ENCODE measurements at places on chromosomes 2 and 18.
A peak's percentile ranks its signal among the peaks of the same experiment; 100 is the strongest.

- DNase-seq: no peak
Measured at GRCh38 chr2:219010162-219010756, 17.0 kb upstream of the CRYBA2 start.

- DNase-seq: no peak
Measured at GRCh38 chr2:49770919-49771318, 616.6 kb upstream of the FSHR start.

GRCh38 chr18:5918205-5918858 lies 23.0 kb upstream of the TMEM200C start:
- no peak for DNase-seq

DNA sequence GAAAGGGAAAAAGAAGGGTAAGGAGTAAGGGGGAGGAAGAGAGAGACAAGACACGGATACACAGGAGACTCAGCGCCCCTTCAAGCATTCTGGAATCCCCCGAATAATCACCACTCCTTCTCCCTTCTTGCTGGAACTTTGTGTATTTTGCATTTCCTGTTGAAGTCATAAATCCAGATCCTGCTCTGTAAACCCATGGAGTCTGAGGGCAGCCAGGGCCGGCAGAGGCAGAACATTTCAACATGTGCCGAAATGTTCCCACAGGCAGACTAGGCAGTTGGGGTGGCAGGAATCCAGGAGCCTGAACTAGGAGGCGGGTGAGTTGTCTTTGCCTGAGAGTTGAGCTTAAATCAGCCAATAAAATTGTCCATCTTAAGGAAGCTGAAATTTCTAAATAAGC lies 193.1 kb downstream of the SH3RF3 start:
- no peak for DNase-seq

DNA sequence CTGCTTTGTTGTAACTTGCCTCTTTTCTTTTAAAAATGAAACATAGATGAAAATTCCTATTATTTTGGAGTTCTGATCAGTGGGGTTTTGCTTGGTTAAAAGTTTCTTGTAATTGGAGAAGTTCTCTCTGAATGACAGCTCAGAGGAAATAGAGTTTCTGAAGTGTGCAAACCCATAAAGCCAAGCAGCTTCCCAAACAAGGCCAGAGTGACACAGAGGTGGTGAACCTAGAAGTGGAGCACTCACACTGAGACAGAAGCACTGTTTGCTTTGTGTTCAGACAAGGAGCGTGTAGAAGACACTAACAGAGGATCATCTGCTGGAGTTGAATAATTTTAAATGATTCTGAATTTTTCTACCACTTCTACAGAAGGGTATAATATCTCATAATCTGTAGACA lies 49.2 kb downstream of the FBXO48 start:
- DNase-seq: no peak

DNA sequence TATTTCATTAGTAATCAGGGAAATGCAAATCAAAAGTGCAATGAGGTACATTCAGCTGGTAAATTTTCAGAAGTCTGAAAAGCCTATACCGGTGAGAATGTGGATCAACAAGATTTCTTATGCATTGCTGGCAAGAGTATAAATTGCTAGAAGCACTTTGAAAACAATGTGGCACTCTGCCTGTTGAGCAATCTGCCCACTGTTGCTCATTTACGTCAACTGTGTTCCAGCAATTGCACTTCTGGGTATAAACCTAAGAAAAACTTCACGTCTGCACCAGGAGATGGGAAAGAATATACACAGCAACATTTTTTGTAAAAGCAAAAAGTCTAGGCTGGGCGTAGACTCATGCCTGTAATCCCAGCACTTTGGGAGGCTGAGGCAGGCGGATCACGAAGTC lies 40.8 kb downstream of the MTERF4 start:
- no peak for DNase-seq

DNA sequence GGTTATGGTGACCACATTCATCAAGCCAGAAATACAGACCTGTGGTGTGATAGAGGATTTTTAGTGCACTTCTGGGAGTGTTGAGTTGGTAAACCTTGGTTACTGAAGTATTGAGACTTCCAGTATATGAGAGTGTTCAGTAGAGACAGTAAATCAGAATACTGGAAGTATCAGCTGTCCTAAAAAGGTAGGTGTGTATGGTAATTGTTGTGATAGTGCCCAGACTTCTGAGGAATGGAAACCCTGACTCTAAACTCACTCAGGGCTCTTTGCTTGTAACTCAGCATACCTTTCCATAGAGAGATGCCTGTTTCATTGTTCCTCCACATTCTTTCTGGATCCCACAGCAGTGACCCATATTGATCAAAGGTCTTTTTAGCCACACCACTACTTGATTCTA lies 217.1 kb downstream of the SETBP1 start:
- no peak for DNase-seq

DNA sequence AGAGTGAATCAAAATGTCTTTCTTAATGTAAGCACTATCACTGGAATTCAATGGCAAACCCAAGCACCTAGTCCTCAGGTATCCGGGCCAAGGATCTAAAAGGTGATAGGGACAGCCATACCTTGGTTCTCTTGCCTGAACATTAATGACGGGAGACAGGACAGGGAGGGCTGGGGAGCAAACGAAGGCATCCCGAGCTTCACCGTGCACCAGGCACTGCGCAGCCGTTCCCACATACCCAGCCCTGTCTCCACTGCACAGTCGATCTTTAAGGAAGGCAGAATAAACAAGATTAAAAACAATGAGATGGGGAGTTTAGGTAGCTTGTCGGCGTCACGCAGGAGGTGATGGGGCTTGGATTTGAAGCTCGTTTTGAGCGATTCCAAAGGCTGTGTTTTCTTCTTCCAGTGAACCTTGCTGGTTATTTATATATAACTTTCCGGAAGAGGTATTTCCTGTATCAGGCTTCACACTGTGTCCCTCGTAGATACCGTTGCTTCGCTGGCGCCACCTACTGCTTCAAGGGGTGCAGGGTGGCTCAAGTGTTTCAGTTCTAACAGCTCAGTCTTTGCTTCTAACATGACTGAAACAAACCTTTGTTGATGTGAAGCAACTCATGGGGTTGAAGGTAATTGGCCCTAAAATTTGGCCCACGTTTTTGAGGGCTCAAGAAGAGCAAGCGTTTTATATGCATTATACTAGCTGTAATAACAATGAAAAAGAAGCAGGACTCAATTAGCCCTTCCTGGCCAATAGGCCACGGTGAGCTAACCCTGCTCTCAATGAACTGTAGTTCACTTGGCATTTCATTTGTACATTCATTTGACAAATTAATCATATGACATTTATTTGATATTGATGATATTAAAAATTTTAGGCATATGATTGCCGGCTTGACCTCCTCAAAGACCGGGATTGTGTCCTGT lies 77.4 kb downstream of the DCDC2C start:
- no peak for DNase-seq

GRCh38 chr18:316393-316792 lies 48.5 kb upstream of the THOC1 start:
- no peak for DNase-seq

- no peak for DNase-seq
Measured at GRCh38 chr2:88753833-88754584, 62.5 kb downstream of the RPIA start.

GRCh38 chr18:29488617-29489016 lies 1311.7 kb upstream of the CDH2 start:
- DNase-seq: no peak

DNA sequence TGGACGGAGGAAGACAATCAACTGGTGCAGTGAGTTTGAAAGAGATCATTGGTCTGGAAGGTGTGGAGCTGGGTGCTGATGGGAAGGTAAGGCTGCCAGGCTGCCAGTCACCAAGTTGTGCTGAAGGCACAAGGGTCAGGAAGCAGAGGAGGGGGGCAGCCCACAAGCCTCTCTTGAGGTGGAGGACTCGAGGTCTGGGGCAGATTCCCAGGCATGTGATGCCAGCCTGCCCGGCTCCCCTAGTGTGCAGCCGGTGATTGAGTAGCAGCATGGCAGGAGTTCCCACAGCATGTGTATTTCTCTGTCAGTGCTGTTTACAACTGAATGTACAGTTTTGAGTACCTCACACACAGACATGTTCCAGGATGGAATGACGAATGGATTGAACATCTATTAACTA lies 99.3 kb downstream of the CABLES1 start:
- DNase-seq: no peak

DNA sequence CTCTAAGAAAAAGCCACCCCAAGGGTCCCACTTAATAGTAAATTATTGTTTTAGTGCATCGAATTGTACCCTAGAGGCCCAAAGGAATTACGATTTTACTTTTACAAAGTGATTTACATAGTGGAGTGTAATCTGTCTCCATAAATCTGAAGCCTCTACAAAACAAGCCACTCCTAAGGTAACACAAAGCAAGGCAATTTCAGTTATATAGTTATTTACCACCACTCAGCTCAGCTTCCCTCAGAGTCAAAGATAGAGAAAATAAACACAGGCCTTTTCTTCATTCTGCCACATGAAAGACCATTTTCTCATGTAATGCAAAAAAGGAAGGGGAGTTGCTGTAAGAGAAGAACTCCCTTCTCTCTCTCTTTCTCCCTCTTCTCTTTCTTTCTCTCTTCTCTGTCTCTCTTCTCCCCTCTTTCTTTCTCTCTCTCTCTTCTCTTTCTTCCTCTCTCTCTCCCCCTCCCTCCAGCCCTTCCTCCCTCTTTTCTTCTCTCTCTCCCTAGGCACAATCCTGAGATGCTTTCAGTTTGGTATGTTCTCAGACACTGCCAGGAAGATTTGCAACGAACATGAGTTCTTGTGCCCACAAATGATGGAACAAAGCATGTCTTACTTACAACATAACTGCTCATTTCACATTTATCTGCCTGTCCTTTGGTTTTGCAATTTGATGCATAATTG lies 264.5 kb downstream of the BCL2 start:
- DNase-seq: no peak

DNA sequence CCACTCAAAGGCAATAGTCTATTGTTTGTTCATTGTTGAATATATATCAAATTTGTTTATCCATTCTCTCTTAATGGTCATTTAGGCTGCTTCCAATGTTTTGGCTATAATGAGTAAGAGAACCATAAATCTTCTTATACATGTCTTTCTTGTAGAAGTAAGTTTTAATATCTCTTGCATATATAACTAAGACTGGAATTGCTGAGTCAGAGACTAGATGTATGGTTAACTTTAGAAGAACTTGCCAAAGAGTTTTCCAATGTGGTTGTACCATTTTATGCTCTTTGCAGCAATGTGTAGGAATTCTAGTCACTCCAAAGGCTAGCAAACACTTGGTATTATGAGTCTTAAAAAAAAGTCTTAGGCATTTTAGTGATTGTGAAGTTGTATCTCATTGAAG lies 610.0 kb upstream of the GCFC2 start:
- DNase-seq: no peak

DNA sequence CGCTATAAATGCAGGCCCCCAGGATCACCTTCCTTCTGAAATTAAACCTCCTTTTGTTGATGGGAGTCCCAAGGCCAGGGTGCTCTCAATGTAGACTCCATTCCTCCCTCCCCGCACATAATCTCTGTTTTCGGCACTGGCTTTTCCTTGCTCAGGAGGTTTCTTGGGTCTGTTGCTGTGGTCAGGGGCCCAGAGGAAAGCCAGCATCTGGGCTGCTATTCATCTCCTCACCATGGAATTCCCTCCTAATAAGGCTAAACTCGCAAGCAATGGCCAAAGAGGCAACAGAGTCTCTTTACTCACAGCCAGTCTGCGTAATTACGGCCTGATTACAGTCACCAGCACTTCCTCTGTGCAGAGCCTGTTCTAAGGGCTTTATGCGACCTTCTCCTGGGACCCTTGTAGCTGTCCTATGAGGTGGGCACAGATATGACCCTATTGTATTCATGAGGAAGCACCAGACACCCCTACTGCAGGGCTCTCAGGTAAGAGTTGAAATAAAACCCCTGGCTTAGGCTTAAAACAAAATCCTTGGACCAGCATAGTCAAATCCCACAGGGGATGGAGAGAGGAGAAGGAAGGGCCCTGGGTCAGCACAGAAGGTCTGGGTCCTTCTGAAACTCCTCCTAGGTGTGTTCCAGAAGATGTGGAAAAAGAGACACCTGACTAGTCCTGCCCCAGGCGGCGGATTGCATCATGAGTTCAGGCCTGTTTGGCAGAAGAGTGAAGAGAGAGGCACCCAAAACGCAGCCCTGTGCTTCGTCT lies 105.0 kb upstream of the SH3BP4 start:
- no peak for DNase-seq

DNA sequence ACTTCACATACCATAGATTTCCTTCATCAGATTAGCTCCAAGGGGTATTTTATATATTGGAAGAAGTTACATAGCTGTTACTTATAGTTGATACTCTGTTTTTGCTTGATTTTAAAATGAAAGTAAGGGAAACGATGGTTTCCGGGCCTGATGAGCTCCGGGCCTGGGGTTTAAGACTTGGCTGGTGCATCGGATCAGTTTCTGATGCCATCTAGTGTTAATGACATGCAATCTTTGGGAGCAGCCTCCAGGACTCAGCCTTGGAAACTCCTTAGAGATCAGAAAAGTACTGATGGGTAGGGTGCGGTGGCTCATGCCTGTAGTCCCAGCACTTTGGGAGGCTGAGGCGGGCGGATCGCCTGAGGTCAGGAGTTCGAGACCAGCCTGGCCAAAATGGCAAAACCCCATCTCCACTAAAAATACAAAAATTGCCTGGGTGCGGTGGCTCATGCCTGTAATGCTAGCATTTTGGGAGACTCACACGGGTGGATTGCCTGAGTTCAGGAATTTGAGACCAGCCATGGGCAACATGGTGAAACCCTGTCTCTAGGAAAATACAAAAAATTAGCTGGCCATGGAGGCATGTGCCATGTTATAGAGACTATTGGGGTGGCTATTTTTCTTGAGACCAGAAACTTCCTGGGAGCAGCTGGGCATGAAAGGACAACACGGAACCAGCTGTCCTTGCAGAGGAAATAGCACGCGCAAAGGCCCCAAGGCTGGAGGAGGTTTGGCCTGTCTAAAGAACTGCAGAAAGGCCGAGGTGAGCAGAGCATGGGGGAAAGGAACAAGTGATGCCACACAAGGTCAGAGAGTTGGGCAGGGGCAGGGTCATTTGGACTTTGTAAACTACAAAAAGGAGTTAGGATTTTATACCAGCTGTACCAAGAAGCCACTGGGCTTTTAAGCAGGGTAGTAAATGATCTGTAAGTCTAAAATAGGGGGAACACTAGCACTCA lies 46.9 kb upstream of the CNOT11 start:
- DNase-seq: peak; percentile 40

DNA sequence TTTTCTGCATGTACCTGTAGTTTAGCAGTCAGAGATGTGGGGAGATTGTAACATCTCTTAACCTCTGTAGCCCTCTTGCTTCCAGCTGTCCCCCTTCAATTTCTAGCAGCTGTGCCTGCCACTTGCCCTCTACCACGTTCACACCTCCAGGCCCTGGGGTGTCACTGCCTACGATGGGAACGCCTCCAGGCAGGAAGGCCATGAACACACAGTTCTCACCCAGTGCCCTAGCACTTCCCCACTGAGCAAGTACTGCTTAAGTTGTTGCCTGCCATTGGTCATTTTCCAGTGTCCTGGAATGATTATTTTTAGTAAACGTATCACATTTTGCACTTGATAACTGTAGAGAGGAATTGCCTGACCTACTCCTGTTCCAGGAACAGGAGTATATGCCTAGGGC lies 77.1 kb upstream of the B3GNT7 start:
- DNase-seq: no peak

- no peak for DNase-seq
Measured at GRCh38 chr2:69948032-69948962, 13.1 kb downstream of the ASPRV1 start.

GRCh38 chr18:48172226-48173006 lies 236.8 kb downstream of the ZBTB7C start:
- no peak for DNase-seq

- DNase-seq: no peak
Measured at GRCh38 chr2:198525211-198525969, 721.0 kb downstream of the PLCL1 start.
